ENCODE measurements at places on chromosomes 7 and 10.

DNA sequence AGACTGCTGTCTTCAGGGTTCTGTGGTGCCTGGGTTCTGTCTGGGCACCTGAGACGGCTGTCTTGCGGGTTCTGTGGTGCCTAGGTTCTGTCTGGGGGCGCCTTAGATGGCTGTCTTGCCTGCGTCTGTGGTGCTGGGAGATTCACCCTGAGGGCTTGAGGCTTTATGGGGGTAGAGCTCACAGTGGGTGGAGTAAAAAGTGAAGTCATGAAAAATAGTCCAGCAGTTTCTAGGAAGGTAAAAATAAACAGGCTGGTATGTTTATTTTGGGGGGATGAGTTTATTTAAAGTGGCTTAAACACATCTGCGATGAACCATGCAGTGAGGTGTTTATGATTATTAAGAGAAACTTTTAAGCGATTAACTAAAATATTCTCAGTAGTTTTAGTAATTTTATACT, 64.2 kb downstream of the NKX6-2 start:
- no peak for DNase-seq

GRCh38 chr10:21364196-21365114, 161.0 kb downstream of the SKIDA1 start:
- DNase-seq = no peak

DNA sequence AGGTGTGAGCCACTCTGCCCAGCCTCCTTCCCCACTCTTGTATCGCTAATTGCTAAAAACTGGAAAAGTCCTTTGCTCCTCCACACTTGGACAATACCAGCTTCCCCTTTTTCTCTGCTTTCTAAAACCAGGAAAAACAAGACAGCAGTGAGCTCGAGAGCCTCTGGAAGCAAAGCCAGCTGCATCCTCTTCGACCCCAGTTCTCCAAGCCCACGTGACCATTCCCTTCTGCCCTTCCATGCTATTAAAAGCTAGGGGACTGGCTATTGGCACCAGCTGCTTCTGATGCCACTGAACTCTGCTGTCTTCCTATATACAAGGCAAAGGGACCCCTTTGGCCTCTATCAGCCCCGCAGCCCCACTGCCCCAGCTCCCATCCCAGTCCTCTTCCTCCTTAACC, 92.2 kb downstream of the SPDYE5 start:
- DNase-seq = no peak

DNA sequence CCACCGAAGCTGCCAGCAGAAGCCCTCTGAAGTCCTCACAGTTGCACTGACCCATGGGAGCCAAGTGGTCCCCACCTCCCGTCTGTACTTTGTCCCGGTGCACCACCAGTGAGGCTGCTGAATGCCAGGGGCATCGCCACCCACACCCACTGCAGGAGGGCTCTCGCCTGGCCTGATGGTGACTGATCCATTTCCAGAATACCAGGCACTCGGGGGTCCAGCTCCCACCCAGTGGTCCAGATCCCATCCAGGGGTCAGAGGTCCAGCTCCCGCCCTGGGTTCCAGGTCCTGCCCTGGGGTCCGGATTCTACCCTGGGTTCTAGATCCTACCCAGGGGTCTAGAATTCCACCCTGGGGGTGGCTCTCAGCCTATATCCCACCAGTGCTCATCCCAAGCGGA, 9.1 kb upstream of the JAKMIP3 start:
- no peak for DNase-seq

DNA sequence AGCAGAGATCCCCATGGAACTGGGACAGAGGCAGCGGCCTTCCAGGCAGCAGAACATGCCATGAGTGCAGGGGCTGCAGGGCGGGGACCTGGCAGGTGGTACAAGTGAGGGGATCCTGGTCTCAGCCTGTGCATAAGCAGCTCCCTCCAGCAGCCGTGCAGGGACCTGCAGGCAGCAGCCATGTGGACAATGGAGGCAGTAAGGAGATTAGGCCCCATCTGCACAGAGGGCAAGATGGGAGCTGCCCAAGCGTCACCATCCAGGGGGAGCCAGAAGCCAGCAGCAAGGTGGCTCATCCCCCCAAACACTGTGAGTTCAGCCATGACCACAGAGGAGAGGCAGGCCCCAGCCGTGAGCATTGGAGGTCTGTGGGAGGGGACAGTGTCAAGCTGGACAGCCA, 3.1 kb downstream of the DDC start:
- DNase-seq = no peak

DNA sequence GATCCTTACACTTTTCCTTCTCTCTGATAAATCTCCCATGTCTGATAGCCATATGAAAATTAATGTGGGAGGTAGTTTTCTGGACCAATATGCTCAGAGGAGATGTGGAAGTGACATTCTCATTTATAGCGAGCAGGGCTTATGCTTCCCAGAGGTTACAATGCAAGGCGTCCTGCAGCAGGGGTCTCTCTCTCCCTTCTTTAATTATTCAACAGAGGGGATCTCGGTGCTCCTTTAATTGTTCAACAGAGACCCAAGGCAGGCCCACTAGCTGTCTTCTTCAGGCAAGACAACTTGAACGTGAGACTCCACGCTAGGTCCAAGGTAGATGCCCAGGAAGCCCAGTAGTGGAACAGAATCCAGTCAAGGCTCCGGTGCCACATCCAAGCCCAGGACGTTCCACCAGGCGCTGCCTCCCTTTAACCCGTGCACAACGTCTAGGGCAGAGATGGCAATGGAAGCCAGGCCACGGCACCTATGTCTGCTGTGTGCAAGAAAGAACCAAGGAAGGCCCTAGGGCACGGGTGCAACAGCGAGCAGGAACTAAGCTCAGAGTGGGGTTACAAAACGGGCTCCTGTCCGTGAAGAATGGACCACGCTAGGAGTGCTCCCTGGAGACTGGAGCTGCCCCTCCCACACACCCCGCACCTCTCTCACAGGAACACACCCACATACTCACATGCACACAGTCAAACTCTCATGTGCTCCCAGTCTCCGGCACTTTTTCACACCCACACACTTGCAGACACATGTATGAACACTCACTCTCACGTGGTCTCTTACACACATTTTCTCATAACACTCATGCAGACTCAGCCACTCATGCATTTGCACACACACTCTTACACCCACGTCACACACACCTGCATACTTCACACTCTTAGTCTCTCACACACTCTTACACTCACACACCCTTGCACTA, 230.4 kb downstream of the TNS3 start:
- DNase-seq = no peak

DNA sequence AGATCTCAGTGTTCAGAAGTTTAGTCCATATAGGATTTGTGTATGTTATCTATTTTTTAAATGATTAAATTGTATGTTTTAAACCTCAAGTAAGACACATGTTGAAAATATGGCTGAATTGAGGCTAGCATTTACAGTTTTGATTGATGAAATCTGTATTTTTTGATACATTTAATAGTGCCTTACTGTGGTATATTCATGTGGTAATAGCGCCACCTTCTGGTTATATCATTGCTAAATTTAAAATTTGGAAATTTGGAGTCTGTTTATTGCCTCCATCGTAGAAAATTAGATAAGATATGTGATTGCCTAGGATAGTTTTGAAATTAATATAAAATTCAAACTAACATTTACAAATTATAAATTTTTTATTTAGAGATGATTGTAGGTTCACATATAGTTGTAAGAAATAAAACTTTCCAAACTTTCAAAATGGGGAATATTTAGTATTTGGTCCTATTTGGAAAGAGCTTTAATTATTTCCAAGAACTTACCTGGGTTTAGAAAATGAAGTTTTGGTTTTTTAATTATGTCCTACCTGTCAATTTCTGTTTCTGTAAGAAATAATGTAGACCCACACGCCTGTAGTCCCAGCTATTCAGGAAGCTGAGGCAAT, 19.1 kb upstream of the ARMS2 start:
- DNase-seq = no peak

DNA sequence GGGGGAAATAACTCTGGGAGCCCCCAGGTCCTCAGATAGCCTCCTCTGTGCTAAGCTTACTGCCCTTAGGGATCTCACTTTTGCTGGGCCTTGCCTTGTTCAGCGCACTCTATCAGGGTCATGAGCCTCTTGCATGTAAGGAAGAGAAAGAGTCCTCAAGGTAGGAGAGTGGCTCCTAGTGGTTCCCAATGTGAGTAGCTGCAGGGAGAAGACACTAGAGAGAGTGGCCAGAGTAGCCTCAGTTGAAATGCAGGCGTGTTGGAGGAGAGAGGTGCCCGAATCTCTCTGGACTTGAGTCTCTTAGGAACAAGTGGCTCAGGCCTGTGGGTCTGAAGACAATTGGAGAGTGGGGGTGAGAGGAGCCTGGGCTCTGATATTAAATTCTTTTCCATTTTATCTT, 94.3 kb upstream of the SORCS3 start:
- no peak for DNase-seq

DNA sequence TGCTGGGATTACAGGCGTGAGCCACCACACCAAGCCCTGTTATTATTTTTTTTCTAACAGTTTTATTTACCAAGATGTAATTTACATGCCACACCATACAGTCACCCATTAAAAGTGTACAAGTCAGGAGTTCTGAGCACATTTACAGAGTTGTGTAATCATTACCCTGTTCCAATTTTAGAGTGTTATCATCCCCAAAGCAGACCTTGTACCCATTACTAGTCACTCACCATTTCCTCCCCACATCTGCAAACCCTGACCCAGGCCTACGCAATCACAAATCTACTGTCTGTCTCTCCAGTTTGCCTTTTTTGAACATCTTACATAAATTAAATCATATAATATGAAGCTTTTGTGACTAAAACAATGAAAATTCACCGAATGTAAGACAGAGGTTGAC, 402.9 kb upstream of the FOXK1 start:
- DNase-seq = no peak

DNA sequence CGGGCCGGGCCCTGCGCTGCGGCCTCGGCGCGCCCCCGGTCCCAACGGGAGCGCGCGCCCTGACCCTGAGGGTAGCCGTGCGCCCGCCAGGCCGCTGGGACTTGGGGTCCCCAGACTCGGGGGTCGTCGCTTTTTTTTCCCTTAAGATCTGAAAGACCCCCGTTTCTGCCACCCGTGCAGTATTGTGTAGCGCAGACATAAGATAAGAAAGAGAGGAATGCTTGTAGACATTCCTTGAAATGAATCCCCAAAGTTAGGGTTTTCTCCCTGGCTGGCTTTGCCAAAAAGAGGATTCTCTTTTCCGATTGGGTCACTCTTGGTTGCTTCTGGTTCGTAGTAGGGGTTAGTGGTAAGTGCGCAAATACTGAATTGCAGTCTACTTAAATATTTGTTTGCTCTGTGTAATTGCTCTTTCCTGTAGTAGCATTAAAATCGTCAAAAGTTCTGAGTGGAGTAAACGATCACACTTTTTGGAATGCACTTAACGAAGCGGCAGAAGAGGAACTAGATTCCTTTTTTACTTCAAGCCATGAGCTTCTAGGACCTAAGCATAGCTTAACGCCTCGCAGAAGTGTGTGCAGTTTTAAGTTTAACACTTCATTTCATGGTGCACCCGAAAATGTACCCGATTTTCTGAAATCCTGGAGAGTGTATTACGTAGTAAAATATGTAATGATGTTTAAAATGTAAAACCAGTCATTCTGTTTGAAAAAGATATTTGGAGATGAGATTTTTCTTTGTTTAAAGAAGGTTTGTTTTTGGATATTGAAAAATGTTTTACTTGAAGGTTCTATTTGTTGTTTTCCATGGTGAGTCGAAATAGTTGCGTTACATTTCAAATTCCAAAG, 1.3 kb downstream of the CUL1 start:
- no peak for DNase-seq

DNA sequence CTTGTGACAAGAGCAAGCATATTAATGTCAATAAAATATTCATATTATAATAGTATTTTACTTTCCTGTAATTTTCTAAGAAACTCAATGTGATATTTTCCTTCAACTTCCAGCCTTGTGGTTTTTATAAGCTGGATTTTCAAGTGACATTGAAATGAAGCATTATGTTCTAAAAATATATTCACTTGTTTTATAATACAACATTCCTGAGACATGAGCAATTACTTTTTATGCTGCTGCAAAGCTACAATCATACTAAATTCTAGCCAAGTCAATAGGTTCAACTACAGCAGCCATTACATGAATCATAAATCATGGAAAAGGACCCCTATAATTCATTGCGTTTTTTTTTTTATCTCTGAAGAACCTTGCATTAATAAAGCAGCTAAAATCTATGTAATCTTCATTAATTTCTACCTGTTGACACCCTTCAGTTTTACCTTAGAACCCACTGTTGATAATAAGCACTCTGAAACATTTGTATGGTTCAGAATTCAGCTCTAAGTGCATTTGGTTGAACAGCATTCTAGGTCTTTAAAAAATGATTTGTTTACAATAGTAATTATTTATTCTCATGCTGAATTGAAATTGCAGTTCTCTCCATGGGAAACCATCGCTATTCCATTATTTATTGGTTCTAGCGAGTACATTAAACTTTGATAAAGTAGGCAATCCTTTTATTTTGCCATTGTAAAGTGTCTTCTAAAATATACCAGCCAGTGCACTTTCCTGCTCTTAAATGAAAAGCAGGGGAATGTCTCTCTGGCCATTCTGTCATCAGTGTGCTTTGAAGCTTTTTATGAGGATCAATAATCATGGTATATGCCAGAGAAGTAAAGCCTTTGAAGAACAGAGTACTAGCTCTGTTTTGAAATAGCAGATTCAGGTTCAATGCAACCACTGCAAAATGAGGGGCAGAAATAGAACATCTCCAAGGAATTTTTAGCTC, 132.6 kb downstream of the GNAT3 start:
- DNase-seq = no peak

- no peak for DNase-seq
Measured at GRCh38 chr10:95277201-95277570, 13.6 kb downstream of the PDLIM1 start.

DNA sequence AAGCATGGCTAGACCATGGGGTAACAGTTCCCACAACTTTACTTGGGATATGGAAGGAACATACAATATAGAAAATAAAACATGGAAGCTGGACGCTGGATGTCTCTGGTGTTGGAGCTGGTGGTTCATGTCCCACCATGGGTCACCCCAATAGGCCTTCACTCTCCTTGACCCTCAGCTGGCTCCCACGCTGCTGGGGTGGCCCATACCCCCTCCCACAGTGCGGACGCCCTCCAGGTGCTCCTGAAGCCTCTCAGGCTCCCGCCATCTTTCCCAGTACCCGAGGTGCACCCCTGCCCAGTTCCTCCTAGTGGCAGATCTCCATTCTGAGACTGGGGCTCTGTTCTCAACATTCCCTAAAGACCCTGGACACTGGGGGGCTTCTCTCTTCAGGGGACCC, 5.8 kb upstream of the CPA1 start:
- no peak for DNase-seq

GRCh38 chr7:43799605-43800004, 41.1 kb downstream of the BLVRA start:
- DNase-seq = no peak

Measured in suprapubic skin (tissue), 4 donors.